ENCODE measurements at places on chromosomes 11 and 22. TPM values are rescaled to one million over a fixed set of nuclear protein-coding genes. Genes with fewer than 3 reads are reported as not detected.

- DNase-seq: peak; percentile 20
Measured at GRCh38 chr22:46638601-46639431, 18.6 kb downstream of the GRAMD4 start.

GRCh38 chr22:46219636-46220035 is 30.5 kb downstream of the CDPF1 start:
- no peak for DNase-seq

Gene RIN1
- 19.0 TPM for total RNA-seq

- DNase-seq: no peak
Measured at GRCh38 chr11:6841694-6842093, 3.8 kb upstream of the OR10A5 start.

Gene CEND1
- total RNA-seq: 0.43 TPM

Gene TBCEL
- 29.8 TPM for total RNA-seq

DNA sequence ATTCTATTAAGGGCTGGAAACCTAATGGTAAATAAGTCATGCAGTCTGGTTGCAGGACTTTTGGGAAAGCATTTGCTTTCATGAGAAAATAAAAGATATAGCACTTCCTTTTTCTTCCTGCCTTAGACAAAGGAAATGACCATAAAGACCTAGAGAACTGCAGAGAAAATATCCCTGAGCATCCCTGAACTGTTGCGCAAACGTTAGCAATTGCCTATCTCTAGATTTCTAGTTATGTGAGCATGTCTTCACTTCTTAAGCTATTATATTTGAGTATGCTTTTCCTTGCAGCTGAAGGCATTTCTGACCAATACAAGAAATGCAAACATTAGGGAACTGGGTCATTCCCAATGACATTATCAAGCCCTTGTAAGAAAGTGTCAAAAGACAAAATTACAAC is 110.6 kb downstream of the KIF18A start:
- peak; percentile 30 for DNase-seq

Gene CLMP
- 115 TPM for total RNA-seq

Gene GLYAT
- not detected for total RNA-seq

DNA sequence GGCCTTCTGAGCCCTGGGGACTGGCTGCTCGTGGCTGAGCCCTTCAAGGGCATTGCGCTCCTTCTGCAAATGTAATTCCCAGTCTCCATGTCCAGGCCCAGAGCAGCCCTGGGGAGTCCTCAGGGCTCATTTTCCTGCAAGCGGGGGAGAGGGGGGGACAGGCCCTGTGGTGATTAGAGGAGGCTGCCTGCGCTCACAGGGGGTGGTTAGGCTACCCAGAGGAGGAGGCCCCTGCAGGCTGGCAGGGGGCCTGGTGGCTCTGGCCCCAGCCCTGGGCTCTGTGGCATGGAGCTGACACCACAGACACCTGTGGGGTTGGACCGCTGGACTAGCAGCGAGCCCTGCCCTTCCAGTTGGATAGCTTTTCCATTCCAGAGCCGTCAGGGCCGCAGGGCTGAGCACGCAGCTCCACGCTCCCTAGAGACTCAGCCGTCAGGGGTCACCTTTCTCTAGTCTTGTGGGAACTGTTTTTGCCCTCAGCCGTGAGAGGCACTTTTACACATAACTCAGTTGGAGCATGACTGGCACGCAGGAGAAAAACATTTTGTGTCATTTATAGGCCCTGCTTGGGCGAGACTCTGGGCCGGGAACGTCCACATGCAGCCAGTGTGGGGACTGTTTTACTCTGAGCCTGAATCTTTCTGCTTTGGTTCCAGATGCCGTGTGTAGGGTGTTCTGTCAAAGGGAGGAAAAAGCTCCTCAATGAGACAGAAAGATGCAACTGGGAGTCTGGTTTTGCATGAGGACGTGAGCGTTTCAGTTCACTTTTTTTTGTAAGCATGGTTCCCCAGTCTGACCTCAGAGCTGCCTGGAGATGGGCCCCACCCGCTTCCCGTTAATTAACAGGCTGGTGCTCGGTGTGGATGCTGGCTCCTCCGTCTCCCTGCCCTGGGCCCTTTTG is 58.1 kb downstream of the LRP5 start:
- peak; percentile 55 for DNase-seq

DNA sequence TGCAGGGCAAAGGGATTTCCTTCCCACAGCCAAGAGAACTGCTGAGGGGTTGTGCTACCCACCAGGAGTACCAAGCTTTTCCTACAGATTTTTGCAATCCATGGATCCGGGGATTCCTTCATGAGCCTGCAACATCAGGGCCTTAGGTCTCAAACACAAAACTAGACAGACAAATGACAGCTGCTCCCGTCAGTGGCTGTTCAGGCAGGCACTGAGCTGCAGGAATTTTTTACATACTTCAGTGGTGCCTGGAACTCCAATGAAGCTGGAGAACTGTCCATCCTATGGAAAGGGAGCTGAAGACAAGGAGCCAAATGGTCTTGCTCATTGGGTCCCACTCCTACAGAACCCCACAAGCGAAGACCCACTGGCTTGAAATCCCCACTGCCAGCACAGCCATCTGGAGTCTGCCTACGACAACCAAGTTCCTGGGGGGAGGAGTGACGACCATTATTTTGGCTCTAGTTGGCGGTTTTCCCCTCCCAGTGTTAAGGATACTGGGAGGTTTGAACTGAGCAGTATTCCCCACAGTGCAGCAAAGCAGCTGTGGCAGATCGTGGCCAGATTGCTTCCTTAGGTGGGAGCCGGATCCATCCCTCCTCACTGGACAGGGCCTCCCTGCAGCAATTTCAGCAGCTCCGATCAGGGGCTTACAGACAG is 157.7 kb upstream of the TMEM45B start:
- no peak for DNase-seq

Gene SLC22A9
- total RNA-seq: not detected

DNA sequence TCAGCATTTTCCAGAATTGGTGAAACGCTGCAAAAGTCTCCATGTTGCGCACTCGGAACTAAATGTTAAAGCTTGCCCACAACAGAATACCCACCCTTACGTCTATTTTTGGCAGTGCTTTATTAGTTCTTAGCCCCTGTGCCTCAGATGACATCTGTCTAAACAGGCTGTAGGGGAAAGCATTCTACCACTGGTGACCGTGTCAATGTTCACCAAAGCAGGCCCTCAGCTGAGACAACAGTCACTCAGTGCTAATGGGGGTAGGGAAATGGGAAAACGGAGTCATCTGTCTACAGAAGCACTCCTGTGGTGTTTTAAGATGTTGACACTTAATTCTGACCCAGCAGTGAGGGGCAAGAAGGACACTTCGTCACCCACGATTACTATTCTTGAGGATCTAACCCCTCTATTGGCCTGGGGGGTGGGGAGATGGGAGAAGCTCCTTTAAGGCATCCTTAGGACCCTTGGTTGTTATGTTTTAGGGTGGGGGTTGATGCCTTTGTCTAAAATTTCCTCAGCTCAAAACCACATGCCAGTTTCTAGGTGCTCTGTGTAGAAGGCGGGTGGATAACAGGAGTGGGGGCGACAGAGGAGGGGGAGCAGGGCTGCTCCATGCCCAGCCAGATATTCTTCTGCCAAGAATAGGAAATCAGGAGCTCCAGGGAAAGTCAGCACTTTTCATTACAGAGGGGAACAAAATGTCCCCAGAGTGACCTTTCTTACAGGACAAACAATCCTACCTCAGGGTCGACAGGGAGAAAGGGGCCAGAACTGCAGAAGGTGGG is 15.6 kb upstream of the MFRP start:
- DNase-seq: no peak

GRCh38 chr11:78533399-78533798 is 41.3 kb downstream of the NARS2 start:
- no peak for DNase-seq

GRCh38 chr22:30238136-30238535 is 8.4 kb downstream of the LIF start:
- peak; percentile 88 for DNase-seq

Gene MS4A6E
- total RNA-seq: not detected

Gene APOA1
- not detected for total RNA-seq

Data from fibroblast of villous mesenchyme (primary cell).